ENCODE measurements at places on chromosomes 1 and 21. TPM values are rescaled to one million over a fixed set of nuclear protein-coding genes. Genes with fewer than 3 reads are reported as not detected.
A peak's percentile ranks its signal among the peaks of the same experiment; 100 is the strongest.

GRCh38 chr21:29654855-29655254 is 284.9 kb downstream of the GRIK1 start:
- DNase-seq, result no peak

- no peak for DNase-seq
Observed at GRCh38 chr1:15678578-15678977, 5.5 kb upstream of the PLEKHM2 start.

GRCh38 chr1:150508982-150509381 is 1.1 kb downstream of the ECM1 start:
- no peak for DNase-seq

- DNase-seq, result no peak
Observed at GRCh38 chr1:201134405-201134804, 7.4 kb upstream of the ASCL5 start.

DNA sequence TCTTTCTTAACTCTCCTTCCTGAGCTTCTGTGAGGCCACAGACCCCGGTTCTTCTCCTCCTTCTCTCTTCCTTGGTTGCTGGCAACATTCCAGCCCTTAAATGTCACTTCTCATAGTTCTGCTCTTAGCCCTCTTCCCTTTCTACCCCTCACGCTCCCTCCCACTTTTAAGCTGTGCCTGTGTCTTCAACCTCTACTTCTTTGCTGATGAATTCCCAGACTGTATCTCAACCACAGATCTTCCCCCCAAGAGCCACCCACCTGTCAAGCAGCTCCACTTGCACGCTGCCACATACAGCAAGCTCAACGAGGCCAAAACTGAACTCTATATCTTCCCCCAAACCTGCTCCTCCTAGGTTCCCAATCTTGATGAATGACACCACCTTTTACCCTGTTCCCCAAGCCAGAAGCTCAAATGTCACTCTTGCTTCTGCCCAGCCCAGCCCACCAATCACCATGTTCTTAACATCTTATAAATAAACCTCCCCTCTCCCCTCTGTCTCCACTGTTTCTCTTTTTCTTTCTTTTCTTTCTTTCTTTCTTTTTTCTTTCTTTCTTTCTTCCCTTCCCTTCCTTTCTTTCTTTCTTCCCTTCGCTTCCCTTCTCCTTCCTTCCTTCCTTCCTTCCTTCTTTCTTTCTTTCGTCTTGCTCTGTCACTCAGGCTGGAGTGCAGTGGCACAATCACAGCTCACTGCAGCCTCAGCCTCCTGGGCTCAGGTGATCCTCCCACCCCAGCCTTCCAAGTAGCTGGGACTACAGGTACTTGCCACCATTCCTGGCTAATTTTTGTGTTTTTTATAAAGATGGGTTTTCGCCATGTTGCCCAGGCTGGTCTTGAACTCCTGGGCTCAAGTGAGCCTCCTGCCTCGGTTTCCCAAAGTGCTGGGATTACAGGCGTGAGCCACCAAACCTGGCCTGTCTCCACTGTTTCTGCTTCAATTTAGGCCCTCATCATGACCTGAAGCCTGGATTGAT is 19.8 kb upstream of the PTP4A2 start:
- no peak for DNase-seq

SELP gene
- polyA plus RNA-seq, result 1.1 TPM

- no peak for DNase-seq
Observed at GRCh38 chr1:229025576-229025975, 245.3 kb upstream of the RAB4A start.

- no peak for DNase-seq
Observed at GRCh38 chr1:212367474-212368072, 47.1 kb downstream of the PACC1 start.

GRCh38 chr1:48817505-48818114 is 40.9 kb upstream of the BEND5 start:
- peak; percentile 50 for DNase-seq

GRCh38 chr1:218886101-218886871 is 287.4 kb upstream of the LYPLAL1 start:
- DNase-seq, result no peak

GRCh38 chr21:39685991-39686390 is 59.0 kb upstream of the IGSF5 start:
- DNase-seq, result no peak

DNA sequence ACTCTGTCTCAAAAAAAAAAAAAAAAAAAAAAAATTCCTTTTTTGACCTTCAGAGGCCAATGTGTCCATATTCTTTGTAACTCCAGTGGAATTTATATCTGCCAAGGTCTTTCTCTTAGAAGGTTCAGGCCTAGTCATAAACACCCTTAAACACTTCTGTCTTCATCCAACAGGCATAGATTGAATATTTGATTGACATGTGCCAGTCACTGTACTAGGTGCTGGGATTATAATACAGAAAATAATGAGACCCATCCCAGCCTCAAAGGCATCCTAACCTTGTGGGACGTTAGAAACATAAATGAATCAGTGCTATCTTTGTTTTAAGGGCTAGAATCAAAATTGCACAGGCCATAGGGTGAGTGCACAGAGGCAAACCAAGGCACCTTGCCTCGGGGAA is 62.9 kb upstream of the SERBP1 start:
- DNase-seq, result no peak

DNA sequence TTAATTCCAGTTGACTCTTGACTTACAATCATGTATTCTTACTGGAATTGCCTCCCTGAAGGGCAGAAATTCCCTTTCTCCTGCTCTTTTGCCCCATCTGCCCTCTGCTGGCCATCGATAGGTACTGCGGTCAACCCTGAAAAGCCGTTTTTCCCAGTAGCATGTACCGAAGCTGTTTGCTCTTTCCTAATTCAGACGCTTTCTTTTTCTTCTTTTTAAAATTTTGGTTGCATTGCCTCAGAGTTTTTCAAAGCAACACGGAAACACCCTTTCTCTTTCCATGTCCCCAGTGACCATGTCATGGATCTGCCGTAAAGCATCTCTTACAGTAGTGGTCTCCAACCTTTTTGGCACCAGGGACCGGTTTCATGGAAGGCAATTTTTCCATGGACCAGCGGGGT is 164.2 kb upstream of the C1orf21 start:
- peak; percentile 67 for DNase-seq

MATN1 gene
- polyA plus RNA-seq, result 0.03 TPM

DNA sequence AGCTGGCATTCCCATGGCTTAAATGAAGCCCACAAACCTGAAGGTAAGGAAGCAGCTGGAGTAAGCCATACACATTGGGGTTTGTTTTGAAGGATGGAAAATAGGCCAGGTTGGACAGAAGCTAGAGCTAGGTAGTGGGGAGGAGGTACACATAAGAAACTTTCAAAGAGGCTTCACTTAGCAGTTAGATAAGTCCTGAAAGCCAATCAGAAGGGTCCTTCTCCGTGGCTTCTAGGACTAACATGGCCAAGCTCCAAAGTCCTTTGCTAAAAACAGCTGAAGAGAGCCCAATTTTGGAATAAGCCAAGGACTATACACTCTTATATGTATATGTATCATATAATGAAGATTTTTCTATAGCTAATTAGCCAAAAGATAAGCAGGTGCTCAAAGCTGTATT is 1.8 kb downstream of the EYA3 start:
- no peak for DNase-seq

- DNase-seq, result no peak
Observed at GRCh38 chr1:109307274-109308021, 637 bp upstream of the MYBPHL start.

GRCh38 chr1:104172243-104172681 is 422.6 kb downstream of the AMY1C start:
- DNase-seq, result no peak

- no peak for DNase-seq
Observed at GRCh38 chr21:25103500-25104207, 503.6 kb downstream of the MRPL39 start.

DNA sequence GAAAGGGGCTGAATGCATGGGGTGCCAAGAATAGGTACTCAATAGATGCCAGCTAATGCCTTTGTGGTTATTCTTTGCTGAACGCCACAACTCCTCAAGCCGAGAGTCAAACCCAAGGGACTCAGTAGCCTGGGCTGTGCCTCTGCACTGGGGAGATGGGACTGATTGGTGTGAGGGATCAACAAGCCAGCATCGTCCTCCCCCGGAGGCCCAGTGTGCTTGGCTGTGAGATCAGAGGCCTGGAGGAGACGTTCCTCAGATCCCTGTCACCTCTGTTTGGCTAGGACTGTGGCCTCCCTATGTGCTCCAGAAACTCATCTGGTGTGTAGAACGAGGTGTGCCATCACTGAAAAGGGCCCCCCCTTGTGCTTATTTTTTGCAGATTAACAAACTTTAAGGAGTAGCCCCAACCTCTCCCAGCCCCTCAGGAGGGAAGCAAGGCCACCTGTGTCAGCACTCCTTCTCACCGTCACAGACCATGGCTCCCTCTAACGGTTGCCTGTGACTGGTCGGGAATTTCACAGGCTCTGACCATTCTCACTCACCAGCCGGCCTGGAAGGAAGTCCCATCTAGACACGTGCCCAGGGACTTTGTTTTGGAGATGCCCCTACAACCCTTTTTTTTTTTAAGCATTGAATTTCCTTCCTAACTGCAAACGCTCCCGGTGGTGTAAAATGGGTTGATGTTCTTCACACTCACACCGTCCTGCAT is 194.0 kb upstream of the VAMP3 start:
- DNase-seq, result no peak

GRCh38 chr1:167136191-167136614 is 42.3 kb downstream of the STYXL2 start:
- DNase-seq, result peak; percentile 45

DNA sequence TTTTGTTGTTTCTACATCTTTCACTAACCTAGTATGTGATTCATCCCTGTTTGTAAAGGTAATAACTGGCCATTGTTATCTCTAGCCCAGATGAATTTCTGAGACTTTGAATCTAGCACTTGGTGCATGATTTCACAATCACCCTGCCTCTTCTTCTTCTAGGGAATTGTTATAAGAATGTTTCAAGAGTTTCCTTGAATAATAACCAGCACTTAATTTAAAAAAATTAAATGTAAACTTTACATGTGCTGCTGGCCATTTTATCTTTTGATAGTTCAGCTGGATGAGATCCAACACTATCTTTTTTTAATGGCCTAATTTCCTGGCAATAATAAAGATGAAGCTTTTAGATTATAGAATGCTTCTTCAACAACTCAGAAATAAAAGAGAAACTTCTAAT is 31.8 kb downstream of the UBE2U start:
- DNase-seq, result no peak

- no peak for DNase-seq
Observed at GRCh38 chr1:201218409-201218808, 27.8 kb downstream of the IGFN1 start.

- no peak for DNase-seq
Observed at GRCh38 chr1:229385853-229386456, 43.1 kb upstream of the CCSAP start.

- DNase-seq, result no peak
Observed at GRCh38 chr1:152182431-152182830, 23.4 kb upstream of the RPTN start.

DNA sequence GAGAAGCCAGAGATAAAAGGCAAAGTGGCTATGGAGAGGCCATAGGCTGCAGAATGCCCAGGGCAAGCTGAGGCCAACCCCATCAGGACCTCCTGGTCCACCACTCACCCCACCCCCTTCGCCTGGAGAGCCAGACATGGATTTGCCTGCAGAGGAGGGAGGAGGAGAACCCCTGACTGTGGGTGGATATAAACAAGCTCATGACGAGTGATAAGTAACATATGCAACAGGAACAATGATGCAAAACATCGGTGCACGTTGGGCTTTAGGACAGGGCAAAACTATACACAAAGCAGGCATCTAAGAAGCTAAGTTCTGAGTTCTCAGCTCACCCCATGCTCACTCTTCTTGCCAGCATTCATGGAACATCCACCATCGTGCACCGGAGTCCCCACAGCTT is 150.3 kb downstream of the ETS2 start:
- DNase-seq, result no peak

GRCh38 chr1:19079541-19080472 is 123.3 kb upstream of the IFFO2 start:
- no peak for DNase-seq

DNA sequence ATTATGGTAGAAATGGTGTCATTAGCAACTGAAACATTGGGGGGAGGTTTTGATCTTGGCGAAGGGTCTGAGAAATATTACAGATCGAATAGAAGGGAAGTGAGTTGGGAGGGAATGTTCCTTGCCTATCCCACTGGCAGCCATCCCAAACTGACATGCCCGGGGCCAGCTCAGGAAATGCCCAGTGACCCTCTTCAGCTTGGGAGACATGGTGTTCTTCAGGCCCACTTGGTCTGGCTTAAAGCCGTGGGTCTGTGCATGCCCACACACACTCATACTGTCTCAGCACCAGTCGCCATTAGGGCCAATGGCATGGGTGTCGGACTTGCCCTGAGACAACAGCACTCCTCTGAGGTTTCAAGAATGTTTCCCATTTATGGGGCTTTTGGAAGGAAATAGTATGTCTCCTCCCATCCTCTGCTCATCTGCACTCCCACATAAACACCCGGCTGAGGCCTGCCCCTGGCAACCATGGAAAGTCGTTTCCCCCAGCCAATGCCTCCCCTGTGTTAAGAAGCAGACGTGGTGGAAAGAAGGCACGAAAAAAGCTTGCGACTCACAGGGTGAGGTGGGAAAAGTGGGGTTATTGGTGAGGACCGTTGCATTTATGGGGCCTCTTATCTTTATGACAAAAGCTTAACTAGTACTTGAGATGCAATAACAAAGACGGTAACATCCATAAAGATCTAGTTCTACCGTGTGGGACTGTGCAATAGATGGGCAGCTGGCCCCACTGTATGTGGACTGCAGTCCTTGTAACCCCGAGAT is 2.0 kb downstream of the RNF186 start:
- DNase-seq, result no peak

IPP gene
- 2.9 TPM for polyA plus RNA-seq

GSTM3 gene
- polyA plus RNA-seq, result 39.8 TPM

MFAP2 gene
- polyA plus RNA-seq, result 0.49 TPM

SLFNL1 gene
- polyA plus RNA-seq, result 0.58 TPM

- DNase-seq, result peak; percentile 71
Observed at GRCh38 chr1:87329051-87329525, 408 bp downstream of the LMO4 start.

- no peak for DNase-seq
Observed at GRCh38 chr1:212062832-212063438, 27.4 kb downstream of the DTL start.

DNA sequence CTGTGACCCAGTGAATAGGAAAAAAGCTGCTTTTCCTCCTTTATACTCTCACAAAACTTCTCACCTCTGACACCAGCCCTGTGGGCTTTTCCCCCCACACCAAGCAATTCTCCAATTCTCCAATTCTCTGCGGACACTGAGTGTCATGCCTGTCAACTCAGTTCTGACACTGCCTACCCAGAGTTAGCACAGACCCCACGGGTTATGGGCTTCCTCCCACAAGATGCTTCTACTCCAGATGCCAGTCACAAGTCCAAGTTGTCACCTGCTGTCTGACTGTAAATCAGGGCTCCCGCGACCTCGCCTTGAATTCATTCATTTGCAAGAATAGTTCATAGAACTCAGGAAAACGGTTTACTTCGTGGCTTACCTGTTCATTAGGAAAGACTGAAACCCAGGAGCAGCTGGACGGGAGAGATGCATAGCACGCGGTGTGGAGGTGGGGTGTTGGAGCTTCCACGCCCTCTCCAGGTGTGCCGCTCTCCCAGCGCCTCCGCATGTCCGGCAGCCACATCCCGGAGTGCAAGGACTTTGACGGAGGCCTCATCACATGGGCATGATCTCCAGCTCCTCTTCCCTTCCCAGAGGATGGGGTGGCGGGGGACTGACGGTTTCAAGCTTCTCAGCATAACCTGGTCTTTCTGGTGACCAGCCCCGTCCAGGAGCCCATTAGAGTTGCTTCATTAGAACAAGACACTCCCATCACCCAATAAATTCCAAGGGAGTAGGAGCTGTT is 154.7 kb downstream of the PGBD5 start:
- no peak for DNase-seq

- peak; percentile 79 for DNase-seq
Observed at GRCh38 chr1:154326546-154327465, 1.5 kb downstream of the ATP8B2 start.

Data from psoas muscle (tissue), 8 donors.